ENCODE measurements at places on chromosomes 16 and 17.

GRCh38 chr17:17141860-17142552, 64.1 kb downstream of the PLD6 start:
- DNase-seq: no peak

GRCh38 chr16:85615852-85616606, 2.9 kb downstream of the GSE1 start:
- peak; percentile 74 for DNase-seq

- DNase-seq: no peak
Observed at GRCh38 chr17:34249478-34249877, 5.6 kb upstream of the CCL2 start.

GRCh38 chr17:6775871-6776405, at the start of gene FBXO39:
Gene FBXO39, plus strand, starts transcription at chr17:6776215. Its CDS starts 3,654 bp downstream, at chr17:6779869.
- no peak for DNase-seq

DNA sequence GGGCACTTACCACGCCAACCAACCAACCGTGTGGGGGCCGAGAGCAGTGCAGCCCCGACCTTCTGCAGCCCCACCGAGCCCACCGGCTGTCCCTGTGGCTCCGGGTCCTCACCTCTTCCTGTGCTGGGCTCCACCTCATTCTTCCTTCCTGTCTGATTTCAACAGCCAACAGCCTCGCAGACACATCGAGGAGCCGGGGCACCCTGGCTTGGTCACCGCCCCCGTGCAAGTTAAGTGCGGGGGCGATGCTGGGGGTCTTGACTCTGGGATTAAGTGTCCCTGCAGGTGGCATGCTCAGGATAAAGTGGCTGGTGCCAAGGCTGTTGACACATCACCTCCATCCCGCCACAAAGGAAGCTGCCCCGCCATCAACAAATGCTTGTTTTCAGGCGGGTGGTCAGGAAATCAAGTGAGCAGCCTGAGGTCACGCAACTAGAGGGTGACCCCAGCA, at the start of gene NLRC3:
TSS of gene NLRC3 (minus strand) at position 102 of the 451 bp plus-strand sequence. CDS start 12,367 bp downstream, outside the sequence.
- DNase-seq: no peak
